ENCODE measurements at places on chromosomes 4 and X.

DNA sequence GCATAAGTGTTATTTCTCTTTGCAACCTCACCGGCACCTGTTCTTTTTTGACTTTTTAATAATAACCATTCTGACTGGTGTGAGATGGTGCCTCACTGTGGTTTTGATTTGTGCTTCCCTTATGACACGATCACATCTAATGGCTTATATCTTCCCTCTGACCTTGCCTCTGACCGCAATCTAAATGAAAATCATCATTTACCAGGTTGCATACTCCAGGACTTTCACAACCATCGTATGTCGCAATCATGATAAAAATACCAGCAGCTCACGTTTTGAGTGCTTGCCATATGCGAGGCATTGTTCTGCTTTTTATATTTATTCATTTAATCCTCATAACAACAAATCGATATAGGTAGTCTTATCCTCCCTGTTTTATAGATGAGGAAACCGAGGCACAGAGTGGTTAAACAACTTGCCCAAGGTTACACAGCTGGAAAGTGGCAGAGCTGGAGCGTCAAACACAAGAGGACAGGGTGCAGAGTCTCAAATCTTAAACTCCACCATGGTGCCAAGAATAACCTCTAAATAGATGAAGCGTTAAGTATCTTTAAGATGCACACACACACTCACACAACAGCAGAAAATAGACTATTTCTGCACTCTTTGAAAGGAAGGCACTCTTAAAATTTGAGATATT is 102.2 kb downstream of the SEL1L3 start:
- DNase-seq, result peak; percentile 84

DNA sequence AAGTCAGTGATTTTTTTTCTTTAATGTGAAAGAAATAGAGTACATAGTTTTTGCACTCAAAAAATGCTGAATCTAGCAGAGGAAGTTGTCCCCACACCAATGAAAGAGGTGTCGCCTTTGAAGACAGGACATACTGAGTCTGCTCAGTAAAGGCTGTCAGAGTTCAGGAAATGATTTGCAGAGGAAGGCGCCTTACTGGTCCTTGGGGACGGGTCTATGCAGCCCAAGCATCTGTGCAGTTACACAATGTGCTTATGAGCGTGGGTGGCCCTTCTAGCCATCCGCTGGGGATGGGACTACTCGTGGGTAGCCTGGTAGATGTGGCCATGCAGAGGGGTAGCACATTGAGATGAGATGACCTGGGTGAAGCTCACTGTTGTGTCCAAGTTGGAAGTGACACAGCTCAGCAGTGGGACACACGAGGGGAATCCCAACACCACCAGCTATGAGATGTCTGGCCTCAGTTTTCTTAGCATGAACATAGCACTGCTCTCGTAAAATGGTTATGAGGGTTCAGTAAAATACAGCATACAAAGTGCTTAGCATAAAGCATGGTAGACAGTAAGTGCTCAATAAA is 116.5 kb upstream of the RBPJ start:
- DNase-seq, result no peak

GRCh38 chr4:87007528-87008446 is 73.0 kb downstream of the AFF1 start:
- DNase-seq, result peak; percentile 66

GRCh38 chr4:180330521-180330920 is 1912.7 kb upstream of the TENM3 start:
- DNase-seq, result peak; percentile 6

- peak; percentile 27 for DNase-seq
These were observed 262.0 kb downstream of the COL25A1 start for GRCh38 chr4:109040441-109040840.

- no peak for DNase-seq
These were observed 138.4 kb downstream of the LDB2 start for GRCh38 chr4:16759931-16760582.

- DNase-seq, result peak; percentile 61
These were observed 169.8 kb downstream of the CLCN4 start for GRCh38 chrX:10326578-10326977.

DNA sequence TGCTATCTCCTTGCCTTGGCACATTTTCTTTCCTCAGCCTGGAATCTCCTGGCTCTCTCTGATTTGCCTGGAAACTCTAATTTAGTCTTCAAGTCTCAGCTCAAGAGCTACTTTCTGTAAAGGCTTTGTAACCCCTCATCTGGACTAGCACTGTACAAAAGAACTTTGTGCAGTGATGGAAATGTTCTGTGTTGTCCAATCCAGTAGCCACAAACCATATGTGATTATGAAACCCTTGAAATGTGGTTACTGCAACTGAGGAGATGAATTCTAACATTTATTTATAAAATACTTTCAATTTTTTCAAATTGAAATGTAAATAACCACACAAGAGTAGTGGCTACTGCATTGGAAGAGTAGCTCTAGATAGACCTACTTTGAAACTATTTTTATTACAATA is 66.6 kb upstream of the HS3ST1 start:
- DNase-seq, result peak; percentile 16

GRCh38 chrX:12751887-12752286 is 39.3 kb upstream of the PRPS2 start:
- DNase-seq, result no peak

DNA sequence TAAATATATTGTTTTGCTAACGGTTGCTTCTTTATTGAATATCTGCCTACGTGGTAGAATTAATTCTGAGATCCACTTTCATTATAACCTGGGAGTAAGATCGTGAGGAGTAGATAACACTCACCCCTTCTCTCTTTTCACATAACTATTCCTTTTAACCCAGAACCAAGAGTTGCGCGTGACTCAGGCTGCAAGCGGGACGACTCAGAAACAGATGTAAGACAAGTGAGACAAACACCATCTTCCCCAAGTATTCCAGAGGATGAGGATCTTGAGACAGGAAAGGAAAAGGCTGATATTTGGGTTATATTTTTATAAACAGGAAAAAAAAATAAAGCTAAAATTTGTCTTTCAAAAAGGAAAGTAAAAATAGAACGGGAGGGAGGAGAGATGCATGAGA is 318.8 kb upstream of the NOCT start:
- DNase-seq, result peak; percentile 8

DNA sequence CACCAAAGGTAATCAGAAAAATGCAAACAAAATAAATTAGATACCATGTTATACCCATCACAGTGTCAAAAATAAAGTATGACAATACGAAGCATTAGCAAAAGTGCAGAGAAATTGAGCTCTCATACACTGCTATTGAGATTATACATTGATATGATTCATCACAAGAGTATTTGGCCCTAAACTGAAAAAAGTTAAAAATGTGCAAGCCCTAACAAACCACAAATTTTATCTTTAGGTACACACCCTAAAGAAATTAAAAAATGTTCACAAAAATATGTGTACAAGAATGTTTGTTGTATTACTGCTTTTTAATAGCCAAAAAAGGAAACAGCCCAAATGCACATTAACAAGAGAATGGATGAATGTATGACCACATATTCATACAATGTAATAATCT is 137.9 kb upstream of the MAGEA10 start:
- no peak for DNase-seq

DNA sequence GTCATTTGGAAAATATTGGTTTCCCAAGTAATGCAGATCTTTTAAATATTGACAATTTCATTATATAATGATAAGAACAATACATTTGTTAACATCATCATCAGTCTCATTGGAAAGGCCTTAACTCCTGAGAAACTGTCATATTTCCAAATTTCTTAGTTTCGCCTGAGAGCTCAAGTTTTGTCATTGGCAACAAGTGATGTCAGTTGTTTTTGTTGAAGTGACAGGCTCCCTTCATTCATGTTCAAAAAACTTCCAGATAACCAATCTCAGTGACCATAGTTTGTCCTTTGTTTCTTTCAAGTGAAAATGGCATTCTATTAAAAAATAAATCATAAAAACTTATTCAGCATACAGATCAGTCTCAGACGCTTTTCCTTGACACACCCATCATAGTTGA is 71.8 kb downstream of the HMGB2 start:
- DNase-seq, result no peak

DNA sequence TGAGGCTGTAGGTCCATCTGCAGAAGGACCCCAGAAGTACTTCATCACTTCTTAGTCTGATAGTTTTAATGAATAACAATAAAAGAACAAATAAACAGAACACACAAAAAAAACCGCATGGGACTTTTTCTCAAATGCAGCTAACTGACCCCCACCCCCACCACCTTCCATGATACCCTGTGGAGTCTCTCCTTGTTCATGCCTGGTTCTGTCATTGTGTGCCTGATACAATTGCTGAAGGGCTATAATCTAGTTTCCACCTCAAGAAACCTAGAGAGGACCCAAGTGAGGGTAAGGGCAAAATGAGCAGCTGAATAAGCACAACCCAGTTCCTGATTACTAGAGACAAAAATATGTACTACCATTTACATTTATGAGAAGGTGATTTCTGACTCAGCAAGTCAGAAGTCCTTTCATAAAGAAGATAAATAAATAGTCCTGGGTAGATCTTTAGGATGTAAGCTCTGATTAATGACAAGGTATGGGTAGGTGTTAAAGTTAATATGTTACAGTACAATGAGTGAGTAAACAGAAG is 155.1 kb downstream of the TMA16 start:
- DNase-seq, result peak; percentile 3

DNA sequence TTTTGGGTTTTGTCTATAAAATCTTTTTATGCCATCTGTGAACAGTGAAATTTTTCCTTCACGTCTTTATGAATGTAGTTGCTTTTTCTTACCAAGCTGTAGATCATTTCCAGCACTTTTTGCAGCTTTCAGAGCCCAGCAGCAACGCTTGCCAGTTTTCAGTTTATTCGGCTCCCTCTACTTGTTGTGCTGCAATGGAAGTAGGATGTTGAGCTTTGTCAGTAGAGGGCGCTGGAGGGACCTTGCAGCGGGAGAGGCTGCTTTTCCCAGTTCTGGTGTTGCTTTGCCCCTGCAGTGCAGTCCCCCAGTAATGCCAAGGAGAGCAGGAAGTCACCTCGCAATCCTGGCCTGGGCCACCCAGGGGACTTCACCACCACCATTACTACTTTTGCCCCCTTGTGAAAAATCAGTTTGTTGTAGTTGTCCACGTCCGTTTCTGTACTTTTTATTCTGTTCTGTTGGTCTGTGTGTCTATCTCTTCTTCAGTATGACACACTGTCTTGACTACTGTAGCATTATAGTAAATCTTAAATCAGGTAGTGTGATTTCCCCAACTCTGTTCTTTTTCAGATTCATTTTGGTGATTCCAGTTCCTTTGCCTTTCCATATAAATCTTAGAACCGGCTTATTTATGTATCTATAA is 21.8 kb downstream of the CMC4 start:
- peak; percentile 67 for DNase-seq

DNA sequence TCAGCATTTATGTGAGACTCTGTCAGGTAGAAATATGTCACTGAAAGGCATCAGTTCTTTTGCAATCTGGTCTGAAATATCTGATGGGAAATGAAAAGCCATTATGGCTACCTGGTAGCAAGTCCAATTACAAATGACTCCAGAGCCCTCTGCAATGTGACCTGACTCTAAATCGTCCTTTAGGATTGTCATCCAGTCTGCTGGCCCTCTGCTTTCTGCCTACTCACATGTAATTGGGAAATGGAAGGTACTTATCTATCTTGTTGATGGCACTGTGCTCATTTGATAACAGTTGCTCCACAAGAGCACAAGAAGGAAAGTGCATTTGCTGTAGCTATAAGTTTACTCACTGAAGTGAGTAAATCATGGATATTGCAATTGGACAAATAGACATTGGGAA is 799.8 kb downstream of the RAPGEF2 start:
- DNase-seq, result no peak

GRCh38 chrX:26822448-26822847 is 606.5 kb downstream of the MAGEB5 start:
- no peak for DNase-seq

DNA sequence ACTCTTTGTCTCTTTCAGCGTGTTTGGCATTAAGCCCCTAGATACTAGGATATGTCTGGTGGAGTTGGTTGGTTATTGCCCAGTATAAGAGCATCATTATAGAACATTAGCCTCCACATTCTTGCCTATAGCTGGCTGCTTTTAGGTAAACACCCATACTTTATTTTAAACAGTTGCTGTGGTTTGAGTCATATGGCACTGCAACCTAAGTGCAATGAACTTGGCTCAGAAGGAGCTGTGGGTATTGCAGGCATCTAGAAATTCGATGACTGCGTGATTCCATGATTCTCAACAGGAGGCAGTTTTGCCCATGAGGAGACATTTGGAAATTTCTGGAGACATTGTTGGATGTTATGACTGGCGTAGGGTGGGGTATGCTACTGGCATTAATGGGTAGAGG is 49.5 kb downstream of the DCLK2 start:
- no peak for DNase-seq

Measured in iris pigment epithelial cell (primary cell).